B cell (primary cell): ENCODE measurements at places on chromosomes 13 and 19. TPM values are rescaled to one million over a fixed set of nuclear protein-coding genes. Genes with fewer than 3 reads are reported as not detected.

Gene NAXD
- 33.3 and 36.0 TPM in 2 replicates for total RNA-seq

Gene PLIN4
- total RNA-seq: 0.05 and 0.07 TPM in 2 replicates

Gene ATP8B3
- 3.7 and 5.1 TPM in 2 replicates for total RNA-seq

Gene RUBCNL
- 370 and 392 TPM in 2 replicates for total RNA-seq

Gene PRR12
- total RNA-seq: 70.7 and 72.3 TPM in 2 replicates

Gene CEBPA
- 1.7 and 2.5 TPM in 2 replicates for total RNA-seq

Gene PLVAP
- total RNA-seq: not detected in 2 replicates

Gene LRRC8E
- total RNA-seq: not detected in 2 replicates

Gene MIA
- 2.3 and 5.7 TPM in 2 replicates for total RNA-seq

Gene NLRP11
- total RNA-seq: 0.12 TPM in 1 of 2 replicates, not detected in the other

Gene ZNF665
- 16.3 and 18.1 TPM in 2 replicates for total RNA-seq

Gene TRMT1
- total RNA-seq: 81.6 and 91.8 TPM in 2 replicates

Gene C19orf33
- 1.2 and 2.0 TPM in 2 replicates for total RNA-seq

Gene SYCN
- total RNA-seq: not detected in 2 replicates

Gene HSPB6
- total RNA-seq: not detected in 2 replicates

Gene ATP1A3
- 3.4 and 3.8 TPM in 2 replicates for total RNA-seq

Gene MEIOSIN
- total RNA-seq: not detected in 2 replicates

Gene DLEU7
- total RNA-seq: 0.25 and 0.53 TPM in 2 replicates

Gene RAB3A
- 9.6 and 10.4 TPM in 2 replicates for total RNA-seq

Gene C5AR2
- total RNA-seq: 0.25 and 0.58 TPM in 2 replicates

Gene ASPDH
- total RNA-seq: not detected in 2 replicates

Gene MAP3K10
- total RNA-seq: 35.9 and 41.6 TPM in 2 replicates

Gene JSRP1
- 2.8 and 3.0 TPM in 2 replicates for total RNA-seq

Gene SF3A2
- 129 and 140 TPM in 2 replicates for total RNA-seq

Gene MEIS3
- total RNA-seq: not detected in 2 replicates

Gene SIGLECL1
- total RNA-seq: not detected in 2 replicates
